Mucosa of gallbladder (tissue), 1 donor: ENCODE measurements at places on chromosomes 4 and X.

GRCh38 chrX:47232803-47233332 is at the start of gene USP11:
Gene USP11, plus strand, starts transcription at chrX:47233009. Its CDS starts 35 bp downstream, at chrX:47233044.
- DNase-seq: peak; percentile 43

DNA sequence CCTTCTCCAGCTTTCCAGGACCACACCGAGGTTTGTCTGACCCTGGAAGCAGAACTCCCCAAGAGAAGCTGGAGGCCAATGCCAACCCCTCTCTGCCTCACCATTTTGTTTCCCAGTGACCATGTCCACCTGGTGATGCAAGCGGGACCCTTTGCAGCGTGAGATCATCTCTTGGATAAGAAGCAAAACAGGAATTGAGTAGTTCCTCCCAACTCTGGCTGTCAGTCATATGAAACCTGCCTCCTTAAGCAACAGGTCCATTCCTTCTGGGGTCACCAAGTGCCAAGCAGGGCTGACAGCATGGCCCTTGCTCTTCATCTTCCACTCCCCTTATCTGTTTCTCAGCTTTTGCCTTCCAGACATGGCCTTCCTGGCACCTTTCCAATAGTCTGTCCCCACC is 41.3 kb upstream of the MTM1 start:
- no peak for DNase-seq

- no peak for DNase-seq
Observed at GRCh38 chr4:167544391-167544790, 310.1 kb upstream of the SPOCK3 start.

DNA sequence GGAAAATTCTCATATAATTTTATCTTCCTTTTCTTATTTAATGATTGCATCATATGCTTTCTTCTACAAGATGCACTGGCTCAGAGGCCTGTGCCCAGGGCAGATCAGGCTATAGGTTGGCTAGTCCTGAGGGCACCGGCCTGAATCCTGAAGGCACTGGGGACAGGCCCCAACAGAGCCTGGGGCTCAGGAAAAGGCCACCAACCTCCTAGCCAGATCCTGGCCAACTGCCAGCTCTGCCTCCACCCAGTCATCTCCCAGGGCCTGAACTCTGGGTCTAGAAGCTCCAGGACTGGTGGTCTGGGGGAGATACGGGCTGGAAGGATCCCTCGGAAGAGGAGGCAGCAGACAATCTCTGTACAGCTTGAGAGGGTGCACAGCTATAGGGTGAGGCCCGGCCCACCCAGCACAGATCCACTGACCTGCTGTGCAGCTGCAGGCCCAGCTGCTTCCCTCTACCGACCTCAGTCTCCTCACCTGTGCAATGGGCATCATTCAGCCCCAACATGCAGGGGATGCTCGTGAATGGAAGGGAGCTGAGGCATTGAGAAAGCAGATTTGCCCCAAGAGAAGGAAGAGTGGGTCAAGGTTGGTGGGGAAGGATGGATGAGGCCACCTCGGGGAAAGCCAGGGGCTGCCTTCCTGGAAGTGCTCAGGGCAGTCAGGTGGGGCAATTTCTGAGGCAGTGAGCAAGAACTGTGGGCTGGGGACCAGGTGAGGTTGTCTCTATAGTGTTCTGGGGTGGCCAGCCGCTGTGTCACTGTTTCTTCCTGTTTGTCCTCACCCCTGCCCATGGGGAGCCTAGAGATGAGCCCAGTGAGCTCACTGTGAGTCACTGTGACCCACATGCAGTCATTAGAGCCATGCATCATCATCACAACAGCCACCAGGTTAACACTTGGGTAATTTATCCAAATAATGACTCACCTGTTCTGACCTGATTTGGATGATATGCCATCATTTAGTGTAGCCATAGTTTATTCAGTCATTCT is 22.4 kb upstream of the XAGE2 start:
- DNase-seq: no peak

DNA sequence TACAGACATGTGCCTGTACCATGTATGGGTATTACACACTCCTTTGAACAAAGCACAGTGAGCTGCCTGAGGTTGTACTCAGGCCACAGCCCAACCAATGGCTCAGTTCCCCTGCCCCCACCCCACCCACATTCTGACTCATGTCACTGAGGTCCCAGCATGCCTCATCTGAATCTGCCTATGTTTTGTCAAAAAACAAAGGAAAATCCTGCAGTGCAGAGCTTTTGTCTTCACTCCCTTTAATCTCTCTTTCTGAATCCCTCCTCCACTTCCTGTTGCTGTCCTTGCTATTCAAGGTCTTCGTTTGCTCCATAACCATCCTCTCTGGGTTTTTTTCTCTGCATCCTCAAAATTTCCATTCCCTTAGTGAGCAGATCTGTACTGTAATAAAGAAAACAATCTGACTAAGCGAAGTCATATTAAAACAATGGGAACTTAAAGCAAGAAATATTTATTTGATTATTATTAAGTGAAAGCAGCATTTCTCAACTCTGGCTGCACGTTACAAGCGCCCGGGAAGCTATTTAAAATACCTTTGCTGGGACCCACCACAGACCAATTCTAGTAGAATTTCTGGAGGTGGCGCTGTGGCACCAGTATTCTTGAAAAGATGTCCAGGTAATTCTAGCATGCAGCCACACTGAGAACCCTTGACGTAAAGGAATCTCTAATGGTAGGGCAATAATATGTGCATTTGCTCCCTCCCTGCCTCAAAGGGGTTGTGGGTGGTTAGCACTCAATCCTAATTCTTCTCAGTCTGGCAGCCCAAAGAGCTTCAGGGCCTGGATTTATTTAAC is 8.7 kb downstream of the GUCY2F start:
- DNase-seq: no peak

- DNase-seq: no peak
Observed at GRCh38 chrX:136630881-136631280, 17.1 kb upstream of the CD40LG start.

DNA sequence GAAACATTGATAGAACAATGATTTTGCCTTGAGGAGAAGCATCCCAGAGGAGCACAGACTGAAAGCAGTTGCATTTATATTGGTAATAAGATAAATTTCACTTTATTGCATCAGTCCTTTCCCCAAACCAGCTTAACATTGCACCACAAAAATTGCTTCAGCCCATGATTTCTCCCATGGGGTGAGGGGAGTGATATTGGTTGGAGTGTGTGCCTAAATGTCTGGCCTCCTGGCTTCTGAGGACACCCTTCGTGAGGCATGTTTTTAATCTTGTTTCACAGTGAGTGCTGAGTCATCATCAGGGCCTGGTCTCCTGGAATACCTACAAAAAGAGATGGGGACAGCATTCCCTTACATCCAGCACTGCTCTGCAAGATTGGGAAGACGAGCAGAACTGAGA is 487.9 kb downstream of the C4orf33 start:
- no peak for DNase-seq

DNA sequence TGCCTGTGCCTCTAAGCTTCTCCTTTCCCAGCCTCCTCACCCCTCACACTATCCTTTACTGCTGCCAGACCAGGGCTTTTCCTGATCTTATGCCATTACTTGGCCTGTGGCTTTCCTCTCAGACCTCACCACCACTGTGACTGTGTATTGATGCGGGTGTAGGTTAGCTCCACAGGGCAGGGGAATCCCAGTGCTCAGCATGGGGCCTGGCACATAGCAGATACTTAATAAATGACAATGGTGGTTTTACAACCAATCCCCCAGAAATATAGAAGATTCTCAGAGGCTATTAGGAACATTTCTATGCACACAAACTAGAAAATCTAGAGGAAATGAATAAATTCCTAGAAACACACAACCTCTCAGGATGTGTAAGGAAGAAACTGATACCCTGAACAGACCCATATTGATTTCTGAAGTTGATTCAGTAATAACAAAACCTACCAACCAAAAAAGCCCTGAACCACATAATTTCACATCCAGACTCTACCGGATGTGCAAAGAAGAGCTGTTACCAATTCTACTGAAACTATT is 129.6 kb upstream of the QRFPR start:
- DNase-seq: no peak

DNA sequence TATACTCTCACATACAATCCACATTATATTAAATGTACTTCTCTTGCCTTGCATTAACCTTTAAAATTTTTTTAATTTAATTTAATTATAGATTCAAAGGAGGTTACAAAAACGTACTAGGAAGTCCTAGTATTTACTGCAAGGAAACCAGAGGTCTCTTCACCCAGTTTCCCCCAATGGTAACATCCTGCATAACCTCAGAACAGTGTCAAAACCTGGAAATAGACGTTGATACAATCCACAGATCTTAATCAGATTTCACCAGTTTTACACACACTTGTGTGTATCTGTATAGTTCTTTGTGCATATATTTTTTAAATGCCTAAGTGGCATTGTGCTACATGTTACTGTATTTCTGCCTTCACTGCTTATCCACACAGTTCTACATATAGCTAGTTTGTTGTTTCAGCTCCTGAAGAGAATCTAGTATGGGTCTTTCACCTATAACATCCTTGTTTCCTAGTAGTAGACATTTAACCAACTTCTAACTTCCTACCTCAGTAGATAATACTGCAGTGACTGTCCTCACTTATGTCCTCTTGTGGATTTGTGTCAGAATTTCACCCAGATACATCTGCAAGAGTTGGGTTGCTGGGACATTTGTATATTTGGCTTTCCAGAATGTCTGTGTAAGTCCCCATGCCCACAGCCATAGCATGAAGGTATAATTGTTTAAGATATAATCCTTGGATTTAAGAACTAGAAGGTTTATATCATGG is 103.2 kb downstream of the NFKB1 start:
- DNase-seq: no peak
